Naive thymus-derived CD8-positive, alpha-beta T cell (primary cell): ENCODE measurements at places on chromosomes 2 and 18. TPM values are rescaled to one million over a fixed set of nuclear protein-coding genes. Genes with fewer than 3 reads are reported as not detected.

GRCh38 chr2:8445580-8445979, 236.3 kb upstream of the ID2 start:
- no peak for DNase-seq

GRCh38 chr2:69013142-69013839, at the start of gene ANTXR1:
Gene ANTXR1 (plus strand): TSS chr2:69013179. CDS start chr2:69013500, 321 bp downstream.
- no peak for DNase-seq

DNA sequence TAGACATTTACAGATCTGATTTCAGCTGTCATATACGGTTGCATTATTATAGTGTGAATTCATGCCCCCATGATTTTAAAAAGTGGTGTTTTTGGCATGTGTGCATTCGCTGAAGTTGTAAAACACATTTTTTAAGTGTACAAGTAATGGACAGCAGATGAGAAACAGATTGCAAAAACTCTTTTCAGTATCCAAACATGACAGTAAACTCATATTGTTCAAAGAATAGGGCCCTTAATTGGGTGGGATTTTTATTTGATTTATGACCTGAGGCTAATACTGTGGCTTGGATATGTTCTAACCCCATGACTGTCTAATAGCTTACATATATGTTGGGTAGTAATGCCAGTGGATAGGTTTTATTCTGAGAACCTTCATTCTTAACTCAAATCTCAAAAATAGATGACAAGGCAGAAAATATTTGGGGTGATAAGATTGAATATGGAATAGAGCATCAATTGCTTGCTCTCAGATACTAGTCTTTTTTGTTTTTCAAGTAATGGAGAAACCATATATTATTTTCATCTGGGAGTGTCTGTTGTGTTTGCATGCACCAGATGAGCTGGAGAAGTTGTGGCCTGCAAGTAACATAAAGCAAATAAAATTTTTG, 118.6 kb downstream of the PARD3B start:
- DNase-seq = no peak

DNA sequence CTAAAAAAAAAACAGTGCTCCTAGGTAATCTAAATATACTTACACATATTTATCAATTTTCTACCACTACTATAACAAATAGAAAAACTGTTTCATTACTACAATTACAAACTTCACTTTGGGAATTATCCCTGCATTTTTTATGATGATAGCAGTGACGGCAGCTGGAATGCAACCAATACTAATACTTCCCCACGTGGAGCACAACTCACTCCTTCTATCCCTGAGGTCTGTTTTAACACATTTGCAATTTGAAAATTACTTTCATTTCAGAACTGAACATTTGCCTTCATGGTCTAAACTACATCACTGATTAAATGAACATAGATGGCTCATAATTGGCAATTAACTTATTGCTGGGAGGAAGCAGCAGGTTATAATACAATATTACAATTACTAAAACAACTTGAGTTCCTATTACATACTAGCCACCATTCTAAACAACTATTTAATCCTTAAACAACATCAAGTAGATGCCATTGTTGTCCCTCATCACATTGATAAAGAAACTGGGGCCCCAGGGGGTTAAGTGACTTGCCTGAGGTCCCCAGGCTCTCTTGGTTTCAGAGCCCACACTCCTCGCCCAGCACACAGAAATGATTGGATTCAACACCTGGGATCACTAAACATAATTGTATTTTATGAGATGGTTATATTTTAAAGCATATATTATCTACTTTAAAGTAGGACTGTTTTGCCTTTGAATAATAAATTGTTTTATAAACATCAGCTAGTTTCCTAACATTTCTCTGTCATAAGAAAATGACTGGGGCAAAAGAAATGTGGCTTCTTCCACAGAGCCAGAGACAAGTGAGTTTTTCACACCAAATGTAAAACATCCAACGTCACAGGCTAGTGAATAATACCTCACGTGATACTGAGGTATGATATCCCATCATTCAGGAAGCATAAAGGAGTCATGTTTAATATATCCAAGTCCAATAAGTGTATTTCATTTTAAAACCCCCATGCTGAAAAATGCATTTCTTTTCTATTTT, 6.2 kb downstream of the COLEC12 start:
- DNase-seq = no peak

DNA sequence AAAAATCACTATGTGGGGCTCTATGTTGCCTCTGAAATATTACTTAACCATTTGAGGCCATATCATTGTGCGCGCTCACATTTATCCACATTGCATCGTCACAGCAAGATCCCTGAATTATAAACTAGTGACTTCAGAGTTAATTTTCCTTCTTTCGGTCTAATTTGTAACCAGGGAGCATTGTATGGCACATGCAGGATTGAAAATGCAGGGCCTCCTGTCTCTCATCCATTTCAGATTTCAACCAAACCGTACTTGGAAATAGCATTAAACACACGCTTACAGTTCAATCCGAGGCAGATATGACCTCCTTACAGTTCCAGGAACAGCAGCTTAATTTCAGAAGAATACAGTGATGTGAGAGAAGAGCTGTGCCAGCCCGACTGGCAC, 532 bp downstream of the MYOM1 start:
- no peak for DNase-seq

DNA sequence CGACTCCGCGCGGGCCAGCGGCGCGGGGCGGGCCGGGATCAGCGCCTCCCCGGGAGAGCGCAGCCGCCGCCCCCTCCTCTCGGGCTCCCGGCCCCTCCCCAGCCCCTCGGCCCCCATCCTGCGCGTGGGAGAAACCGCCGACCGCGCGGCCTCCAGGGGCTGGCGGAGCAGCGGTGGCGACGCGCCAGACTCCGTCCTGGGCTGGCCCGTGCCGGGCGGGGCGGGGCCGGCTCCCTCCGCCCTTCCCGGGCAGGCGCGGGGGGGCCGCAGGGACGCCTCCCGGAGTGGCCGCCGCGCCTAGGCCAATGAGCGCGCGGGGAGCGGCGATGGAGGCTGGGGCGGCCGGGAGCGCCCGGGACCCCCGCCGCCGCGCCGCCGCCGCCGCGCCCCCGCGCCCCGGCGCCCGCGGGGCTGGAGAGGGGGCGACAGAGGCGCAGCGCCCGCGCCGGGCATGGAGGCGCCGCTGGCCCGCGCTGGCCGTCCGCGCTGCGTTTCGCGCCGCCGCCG, 49.1 kb downstream of the KCNIP3 start:
- DNase-seq = no peak

The SIX3 gene
- not detected for polyA plus RNA-seq

The CRYGD gene
- polyA plus RNA-seq = not detected

The GKN1 gene
- not detected for polyA plus RNA-seq

The ANKRD30B gene
- polyA plus RNA-seq = not detected

The TBR1 gene
- polyA plus RNA-seq = not detected
